ENCODE measurements at places on chromosomes 7 and 10. TPM values are rescaled to one million over a fixed set of nuclear protein-coding genes. Genes with fewer than 3 reads are reported as not detected.

- peaks cover 5% of the 10 kb centered on the region for H3K4me1 ChIP-seq
- H3K27me3 ChIP-seq, result peaks cover 5% of the 10 kb centered on the region
- H3K4me3 ChIP-seq, result no peak overlapping the region
- no peak overlapping the region for H3K27ac ChIP-seq
Observed at GRCh38 chr7:35761871-35762677, 38.8 kb upstream of the SEPTIN7 start.

GRCh38 chr10:34241226-34242000 lies 573.7 kb downstream of the PARD3 start:
- H3K4me3 ChIP-seq, result no peak overlapping the region
- no peak for DNase-seq
- H3K27me3 ChIP-seq, result peaks cover 2% of the 10 kb centered on the region
- no peak overlapping the region for H3K27ac ChIP-seq
- no peaks in the 10 kb centered on the region for H3K36me3 ChIP-seq

GRCh38 chr10:42883993-42884983 lies 101.7 kb downstream of the BMS1 start:
- H3K4me3 ChIP-seq, result no peak overlapping the region
- no peak for DNase-seq
- peaks cover 1% of the 10 kb centered on the region for H3K4me1 ChIP-seq
- no peak overlapping the region for H3K27ac ChIP-seq
- H3K36me3 ChIP-seq, result no peaks in the 10 kb centered on the region
- peaks cover 9% of the 10 kb centered on the region for H3K27me3 ChIP-seq

- H3K4me3 ChIP-seq, result no peak overlapping the region
- H3K4me1 ChIP-seq, result peaks cover 49% of the 10 kb centered on the region
- no peaks in the 10 kb centered on the region for H3K27me3 ChIP-seq
- DNase-seq, result no peak
Observed at GRCh38 chr7:148911626-148912025, 27.5 kb upstream of the EZH2 start.

- no peaks in the 10 kb centered on the region for H3K36me3 ChIP-seq
- H3K27ac ChIP-seq, result no peak overlapping the region
- no peak for DNase-seq
- H3K27me3 ChIP-seq, result no peaks in the 10 kb centered on the region
- no peak overlapping the region for H3K4me3 ChIP-seq
Observed at GRCh38 chr7:19520392-19520791, 188.4 kb downstream of the POLR1F start.

DNA sequence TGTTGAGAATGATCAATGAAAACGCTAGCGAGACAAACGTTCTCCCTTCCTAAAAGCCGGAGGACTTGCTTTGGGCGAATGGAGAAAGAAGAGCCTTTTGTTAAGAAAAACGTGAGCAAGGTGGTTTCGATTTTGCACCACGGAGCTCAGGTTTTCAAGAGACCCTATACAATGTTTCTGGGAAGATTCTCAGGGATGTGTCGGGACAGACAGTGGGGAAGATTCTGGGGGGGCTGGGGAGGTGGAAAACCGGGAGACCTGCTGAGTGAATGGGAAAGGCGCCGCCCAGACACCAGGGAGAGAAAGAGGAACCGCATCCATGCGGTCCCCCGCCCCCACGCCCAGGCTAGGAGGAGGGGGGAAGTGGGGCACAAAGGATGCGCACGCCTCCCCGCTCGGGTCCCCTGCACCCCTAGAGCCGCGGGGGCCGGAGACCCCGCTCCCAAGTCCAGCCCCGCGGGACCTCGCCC lies 745 bp downstream of the YWHAG start:
- no peak for DNase-seq
- peaks cover 24% of the 10 kb centered on the region for H3K36me3 ChIP-seq
- H3K4me1 ChIP-seq, result peaks cover 31% of the 10 kb centered on the region
- H3K27me3 ChIP-seq, result no peaks in the 10 kb centered on the region
- H3K4me3 ChIP-seq, result peak overlapping the region; percentile 93

GRCh38 chr10:15265056-15265455 lies 96.6 kb upstream of the NMT2 start:
- H3K4me1 ChIP-seq, result no peaks in the 10 kb centered on the region
- H3K4me3 ChIP-seq, result no peak overlapping the region

OGDHL gene
- not detected for total RNA-seq

CYP3A7 gene
- not detected for total RNA-seq

Measured in activated naive CD8-positive, alpha-beta T cell treated with anti-CD3 and anti-CD28 coated beads, Interleukin-2, amount 10 ng/mL, durations not matched to agents 7 days and 5 days (primary cell).